ENCODE measurements at places on chromosomes 3 and 15.

DNA sequence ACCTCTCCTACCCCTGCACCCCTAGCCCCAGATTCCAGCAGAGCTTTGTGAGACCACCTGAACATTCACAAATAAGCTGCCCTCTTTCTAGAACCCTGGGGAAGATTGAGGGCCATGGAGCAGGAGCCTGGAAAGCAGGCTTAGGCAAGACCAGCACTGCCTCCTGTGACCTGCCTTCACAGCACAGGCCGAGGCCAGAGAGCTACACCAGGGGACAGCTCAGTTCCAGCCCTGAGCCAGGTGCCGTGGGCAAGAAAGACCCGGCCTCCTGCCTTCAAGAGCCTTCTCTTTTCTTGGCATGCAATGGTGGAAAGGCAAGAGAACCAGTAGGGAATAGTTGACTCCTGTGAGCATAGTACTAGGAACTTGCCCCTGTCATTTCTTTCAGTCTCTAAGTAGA, 48.1 kb downstream of the SLC6A6 start:
- DNase-seq = no peak

DNA sequence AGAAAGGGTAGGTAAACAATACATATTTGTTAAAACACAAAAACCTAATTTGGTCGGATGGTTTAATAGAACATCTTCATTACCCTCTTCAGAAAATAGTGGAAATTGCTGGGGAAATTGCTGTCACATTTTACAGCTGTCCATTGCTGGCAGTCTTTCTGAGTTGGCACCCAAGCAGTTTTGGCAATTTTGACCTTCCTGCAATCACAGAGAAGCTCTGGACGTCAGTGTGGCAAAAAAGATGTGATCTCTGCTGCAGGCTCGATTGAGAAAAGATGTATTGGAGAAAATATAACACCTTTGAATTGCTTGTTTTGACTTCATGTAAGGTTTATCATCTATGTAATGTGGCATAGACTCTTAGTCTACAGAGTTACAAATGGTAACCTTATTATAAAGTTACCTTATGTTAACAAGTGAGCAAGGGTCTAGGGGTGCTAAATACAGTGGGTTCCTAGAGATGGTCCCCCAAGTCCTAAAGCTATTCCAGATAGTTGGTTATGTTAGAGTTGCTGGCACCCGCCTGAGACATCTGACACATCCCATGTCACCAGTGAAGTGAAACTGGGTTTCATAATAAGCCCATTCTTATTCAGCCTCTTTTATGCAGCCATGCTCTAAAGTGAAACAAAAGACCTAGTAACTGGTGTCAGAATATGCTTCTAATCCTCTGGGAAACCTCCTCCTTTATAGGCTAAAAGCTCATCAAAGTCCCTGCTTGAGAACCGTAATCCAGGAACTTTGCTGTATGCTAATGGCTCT, 14.0 kb downstream of the UBE2E1 start:
- no peak for DNase-seq

DNA sequence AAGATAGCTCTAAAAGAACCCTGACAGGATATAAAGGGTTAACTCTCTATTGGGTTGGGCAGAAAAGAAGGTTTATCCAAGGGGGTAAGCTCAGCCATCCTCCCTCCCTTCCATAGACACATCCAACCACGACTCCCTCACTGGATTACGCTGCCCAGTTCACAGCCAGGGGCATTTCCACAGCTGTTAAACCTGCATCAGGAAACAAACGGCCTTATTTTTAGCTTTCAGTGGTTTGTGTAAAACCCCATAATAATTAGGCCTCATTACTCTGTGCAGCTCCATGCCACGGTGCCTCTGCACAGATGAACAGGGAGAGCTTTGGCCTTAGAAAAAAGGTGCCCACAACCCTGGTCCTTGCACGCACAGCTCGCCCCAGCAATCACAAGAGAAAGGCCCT, 110.6 kb downstream of the GABRB3 start:
- DNase-seq = no peak

- no peak for DNase-seq
Observed at GRCh38 chr3:178194539-178194938, 341.7 kb upstream of the KCNMB2 start.

GRCh38 chr3:118525077-118525476, 509.6 kb downstream of the IGSF11 start:
- DNase-seq = no peak

DNA sequence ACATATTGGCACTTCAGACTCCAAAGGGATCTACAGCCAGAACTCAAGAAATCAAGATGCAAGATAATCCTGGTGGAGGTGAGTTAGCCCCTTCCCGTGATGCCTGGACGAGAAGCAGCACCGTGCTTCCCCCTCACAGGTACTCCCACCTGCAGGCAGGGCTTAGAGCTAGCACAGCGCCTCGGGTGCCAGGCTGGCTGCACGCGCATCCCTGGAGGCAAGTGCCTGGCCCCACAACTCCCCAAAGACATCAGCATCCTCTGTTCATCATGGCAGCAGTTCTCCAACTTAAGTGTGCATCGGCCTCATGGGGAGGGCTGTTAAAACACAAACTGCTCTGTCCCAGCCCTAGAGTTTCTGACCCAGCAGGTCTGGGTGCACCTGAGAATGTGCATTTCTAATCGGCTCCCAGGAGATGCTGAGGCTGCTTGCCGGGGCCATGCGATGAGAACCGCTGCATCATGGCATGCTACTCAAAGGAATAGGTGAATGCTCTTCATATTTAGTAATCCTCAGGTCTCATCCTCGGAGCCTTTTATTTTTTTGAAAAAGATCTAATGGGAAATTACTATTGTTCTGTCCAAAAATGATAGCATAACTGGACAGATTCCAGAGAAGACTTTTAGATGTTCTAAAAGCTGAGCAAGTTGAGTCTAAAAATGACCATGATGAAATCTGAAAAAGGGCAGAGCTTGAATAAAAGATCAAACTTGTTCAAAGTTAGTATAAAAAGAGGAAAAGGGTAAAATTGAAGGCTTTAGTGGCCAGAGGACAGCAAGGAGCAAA, 244.2 kb downstream of the ADAMTS17 start:
- DNase-seq = no peak

DNA sequence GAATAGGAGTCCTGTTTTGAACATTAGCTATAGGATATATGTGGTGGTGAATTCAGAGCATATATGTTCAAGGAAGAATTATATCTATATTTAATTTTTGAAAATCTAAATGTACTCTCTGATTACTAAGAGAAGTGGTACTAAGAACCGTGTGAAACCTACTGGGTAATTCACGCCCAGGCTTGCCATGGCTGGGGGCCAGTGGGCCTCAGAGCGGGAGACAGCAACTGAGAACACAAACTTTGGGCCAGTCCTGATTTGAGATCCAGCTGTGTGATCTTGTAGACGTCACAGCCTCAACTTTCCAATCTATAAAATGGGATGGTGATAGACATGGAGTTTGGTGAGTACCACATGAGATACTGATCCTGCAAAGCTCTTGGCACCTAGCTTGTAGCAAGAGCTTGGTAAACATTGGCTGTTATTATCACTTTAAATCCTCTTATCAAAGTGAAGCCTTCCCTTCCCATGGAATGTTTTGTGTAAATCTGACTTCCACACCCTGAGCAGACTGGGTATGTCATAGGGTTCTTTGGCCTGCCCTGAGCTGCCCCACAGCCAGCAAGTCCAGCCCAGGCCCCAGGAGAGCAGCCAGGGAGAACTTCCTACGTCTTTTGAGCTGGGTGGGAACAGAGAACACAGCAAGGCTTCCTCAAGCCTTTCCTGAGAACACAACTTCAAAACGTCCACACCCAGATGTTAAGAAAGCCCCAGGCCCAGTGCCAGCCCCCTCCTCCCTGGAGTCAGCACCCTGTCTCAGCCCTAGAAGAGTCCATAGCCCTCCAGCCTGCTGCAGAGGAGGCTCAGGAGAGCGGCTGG, 8.2 kb upstream of the PAQR5 start:
- DNase-seq = no peak

DNA sequence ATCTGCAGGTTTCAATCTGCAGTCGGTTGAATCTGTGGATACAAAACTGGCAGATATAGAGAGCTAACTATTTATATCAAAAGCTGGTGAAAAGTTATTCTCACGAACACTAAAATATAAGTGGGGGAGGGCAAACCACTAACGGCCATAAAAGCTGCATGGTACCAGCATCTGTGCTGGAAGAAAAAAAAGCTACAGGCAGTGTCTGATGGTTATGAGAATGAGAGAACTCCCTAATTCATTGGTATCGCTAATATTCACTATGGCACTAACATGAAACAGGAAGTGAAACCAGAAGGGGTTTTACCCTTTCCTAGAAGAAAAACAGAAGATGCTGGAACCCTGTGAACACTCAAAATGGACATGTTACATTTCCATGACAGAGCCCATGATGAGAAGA, 15.9 kb downstream of the CEP70 start:
- no peak for DNase-seq
